COR-L47 (cell line): ENCODE measurements at places on chromosomes 13 and 19.

DNA sequence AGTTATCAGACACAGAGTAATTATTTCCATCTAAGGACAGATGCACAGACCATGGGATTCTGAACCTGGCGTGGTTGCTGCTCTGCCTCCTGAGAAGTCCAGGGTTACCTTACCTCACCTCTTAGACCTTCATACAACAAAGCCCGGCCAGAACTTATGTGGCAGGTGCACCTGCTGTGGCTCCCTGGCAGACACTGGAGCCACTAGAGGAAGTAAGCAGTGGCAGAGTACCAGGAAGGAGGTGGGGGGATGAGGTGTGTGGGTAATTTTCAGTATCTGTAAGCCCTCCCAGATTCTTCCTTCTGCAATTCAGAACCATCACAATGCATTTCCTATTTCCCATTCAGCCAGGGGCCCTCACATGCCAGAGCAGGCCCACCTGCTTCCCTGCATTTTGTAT, 106.1 kb upstream of the DOCK9 start:
- DNase-seq = peak; percentile 15

DNA sequence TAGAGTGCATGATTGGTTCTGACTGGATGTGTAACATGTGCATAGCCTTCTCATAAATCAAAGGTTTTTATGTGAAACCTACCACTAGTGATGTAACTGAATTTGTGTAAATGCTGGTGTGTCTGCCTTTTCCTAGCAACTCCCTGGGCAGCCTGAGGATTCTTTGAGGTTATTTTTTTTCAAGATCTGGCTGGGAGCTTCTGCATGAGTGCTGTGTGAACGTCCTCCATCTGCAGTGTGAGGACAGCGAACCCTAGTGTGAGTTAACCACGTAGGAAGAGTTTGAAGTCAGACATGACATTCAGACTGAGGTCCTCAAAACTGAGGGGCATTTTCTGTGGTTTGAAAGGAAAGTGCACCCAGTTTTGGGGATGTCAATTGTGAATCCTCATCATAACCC, 39.9 kb downstream of the DPRX start:
- no peak for DNase-seq

DNA sequence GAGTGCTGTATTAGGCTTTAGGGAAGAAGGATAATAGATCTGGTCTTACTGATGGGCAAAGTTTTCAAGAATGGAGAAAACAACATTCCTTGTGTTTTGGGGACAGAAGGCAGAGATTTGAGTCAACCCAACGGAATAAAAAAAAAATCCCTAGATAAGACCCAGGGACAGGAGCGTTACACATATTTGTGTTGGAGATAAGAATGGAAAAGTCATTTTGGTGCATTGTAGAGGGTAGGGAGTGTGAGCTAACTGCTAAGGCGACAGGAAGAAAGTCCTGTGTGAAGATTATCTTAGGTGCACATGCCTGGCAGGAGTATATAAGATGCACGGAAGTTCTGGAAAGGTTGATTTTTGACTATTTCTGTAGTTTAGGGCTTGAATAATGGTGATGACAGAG, 450.3 kb upstream of the ARGLU1 start:
- DNase-seq = no peak

- no peak for DNase-seq
These were observed 4.7 kb upstream of the TMPRSS9 start for GRCh38 chr19:2355168-2356035.

DNA sequence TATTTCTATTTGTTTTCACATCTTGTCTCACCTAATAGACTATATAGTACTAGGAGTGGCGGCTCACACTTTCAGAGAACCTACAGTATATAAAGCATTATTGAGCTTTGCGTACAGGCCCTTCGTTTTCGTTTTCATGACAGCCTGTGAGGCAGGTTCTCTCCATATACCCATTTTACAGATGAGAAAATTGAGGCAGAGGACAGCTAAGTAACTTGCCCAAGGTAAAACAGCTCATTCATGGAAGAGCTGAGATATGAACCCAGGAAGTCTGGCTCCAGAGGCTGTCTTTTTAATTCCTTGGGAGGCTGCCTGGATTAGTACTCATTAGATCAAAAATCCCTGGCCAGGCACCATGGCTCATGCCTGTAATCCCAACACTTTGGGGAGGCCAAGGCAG, 28.9 kb downstream of the FAAP24 start:
- DNase-seq = no peak

- no peak for DNase-seq
These were observed 386.6 kb downstream of the KCNRG start for GRCh38 chr13:50401721-50402465.

DNA sequence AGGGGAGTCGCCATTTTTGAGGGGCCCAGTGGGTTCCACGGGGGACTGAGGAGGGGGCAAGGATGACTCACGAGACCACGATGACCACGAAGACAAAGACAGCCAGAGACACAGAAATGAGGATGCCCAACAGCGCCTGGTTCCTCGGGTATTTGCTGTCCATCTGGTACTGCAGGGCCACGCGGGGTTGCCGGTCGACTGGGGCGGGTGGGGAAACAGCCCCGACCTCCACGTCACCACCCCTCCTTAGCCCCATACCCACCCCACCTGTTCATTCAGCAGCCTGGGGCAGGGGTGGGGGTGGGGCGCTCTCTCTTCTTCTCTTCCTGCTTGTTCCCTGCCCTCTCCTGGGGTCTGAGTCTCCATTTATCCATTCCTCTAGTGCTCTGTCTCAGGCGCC, 8.6 kb downstream of the IZUMO2 start:
- no peak for DNase-seq

- no peak for DNase-seq
These were observed 151.8 kb upstream of the SOX1 start for GRCh38 chr13:111915104-111915551.

DNA sequence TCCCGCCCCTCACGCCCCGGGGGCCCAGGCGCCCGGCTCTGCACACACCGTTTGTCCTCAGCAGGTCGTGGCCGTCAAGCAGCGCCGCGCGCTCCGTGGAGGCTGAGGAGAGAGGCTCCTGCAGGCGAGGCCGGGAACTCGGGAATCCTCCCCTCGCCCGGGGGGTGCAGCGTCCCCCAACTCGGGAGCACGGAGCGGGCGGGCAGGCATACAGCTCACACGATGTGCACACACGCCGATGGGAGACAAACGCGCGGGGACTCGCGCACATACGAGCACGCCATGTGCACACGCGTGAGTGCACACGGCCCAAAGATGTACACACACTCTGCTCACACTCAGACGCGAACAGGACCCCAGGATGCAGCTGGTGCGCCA, 703 bp downstream of the CLEC4G start:
- no peak for DNase-seq

DNA sequence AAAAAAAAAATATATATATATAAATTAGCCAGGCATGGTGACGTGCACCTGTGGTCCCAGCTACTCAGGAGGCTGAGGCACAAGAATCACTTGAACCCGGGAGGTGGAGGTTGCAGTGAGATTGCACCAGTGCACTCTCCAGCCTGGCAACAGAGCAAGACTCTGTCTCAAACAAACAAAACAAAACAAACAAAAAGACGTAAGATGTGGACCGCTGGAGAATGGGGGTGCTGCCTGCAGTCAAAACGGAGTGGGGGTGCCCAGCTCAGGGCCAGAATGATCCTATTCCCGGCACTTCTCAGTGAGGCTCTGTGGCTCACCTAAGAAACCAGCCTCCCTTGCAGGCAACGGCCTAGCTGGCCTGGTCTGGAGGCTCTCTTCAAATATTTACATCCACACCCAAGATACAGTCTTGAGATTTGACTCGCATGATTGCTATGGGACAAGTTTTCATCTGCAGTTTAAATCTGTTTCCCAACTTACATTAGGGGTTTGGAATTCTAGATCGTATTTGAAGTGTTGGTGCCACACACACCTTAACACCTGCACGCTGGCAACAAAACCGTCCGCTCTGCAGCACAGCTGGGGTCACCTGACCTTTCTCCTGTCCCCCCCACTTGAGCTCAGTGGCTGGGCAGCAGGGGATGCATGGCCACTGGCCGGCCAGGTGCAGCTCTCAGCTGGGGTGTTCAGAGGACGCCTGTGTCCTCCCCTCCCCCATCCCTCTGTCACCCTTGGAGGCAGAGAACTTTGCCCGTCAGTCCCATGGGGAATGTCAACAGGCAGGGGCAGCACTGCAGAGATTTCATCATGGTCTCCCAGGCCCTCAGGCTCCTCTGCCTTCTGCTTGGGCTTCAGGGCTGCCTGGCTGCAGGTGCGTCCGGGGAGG, at the start of gene F7:
Gene F7, plus strand, starts transcription at position 760 of the 889 bp plus-strand sequence. Its CDS starts 51 bp downstream, at position 811.
- DNase-seq = no peak

- DNase-seq = no peak
These were observed 17.5 kb upstream of the PSG9 start for GRCh38 chr19:43286786-43287185.
